ENCODE measurements at places on chromosomes 4 and X.

DNA sequence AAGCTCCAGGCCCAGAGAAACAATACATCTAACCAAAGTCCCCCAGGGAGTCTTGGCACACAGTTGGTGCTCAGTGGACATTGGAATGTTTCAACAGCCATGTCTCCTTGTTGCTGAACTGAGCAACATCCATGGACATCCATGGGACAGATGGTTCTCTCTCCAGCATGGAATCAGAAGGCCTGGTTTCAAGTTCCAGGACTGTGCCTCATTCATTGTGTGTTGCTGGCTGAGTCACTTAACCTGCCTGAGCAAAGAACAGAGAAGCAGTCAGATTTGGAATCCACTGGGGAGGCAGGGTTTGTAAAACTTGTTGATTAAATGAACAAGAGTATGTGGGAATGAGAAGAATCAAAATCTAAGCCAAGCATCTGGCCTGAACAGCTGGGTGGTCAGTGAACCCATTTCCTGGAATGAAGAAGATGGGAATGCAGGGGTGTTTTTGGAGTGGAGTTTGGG, 147.9 kb downstream of the CHIC2 start:
- DNase-seq: no peak

- DNase-seq: no peak
These were observed 190.8 kb downstream of the HTR2C start for GRCh38 chrX:114774691-114775090.

GRCh38 chr4:41430792-41431191, 107.2 kb upstream of the LIMCH1 start:
- DNase-seq: no peak

DNA sequence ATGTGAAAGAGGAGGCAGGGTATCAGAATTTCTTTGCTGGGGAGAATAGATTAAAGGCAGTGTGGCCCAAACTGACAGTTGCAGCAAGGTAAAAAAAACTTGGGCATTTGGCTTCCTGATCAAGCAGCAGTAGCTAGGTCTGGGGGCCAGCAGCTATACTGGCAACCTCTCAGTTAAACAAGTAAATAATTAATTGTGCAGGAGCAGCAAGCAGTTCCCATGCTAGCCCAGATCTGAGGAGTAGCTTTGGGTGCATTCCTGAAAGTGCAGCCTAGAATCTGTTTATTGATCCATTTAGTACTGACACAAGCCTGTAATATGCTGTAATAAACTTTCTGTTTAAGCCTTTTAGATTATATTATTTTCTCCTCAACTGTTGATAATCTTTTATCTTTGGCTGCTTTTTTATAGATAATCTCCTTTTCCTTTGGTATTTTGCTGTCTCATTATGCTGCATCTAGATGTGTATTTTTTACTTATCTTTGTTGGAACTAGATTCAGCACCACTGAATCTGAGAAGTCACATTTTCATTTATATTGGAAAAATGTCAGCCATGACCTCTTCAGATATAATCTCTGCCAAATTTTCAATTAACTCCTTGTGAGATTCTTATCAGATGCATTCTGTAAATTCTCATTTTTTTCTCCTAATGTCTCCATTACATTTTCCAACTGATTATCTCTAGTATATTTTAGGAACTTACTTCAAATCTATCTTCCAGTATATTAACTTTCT, 276.3 kb downstream of the STPG2 start:
- no peak for DNase-seq

GRCh38 chrX:43627147-43627546, 29.0 kb upstream of the MAOA start:
- DNase-seq: no peak

DNA sequence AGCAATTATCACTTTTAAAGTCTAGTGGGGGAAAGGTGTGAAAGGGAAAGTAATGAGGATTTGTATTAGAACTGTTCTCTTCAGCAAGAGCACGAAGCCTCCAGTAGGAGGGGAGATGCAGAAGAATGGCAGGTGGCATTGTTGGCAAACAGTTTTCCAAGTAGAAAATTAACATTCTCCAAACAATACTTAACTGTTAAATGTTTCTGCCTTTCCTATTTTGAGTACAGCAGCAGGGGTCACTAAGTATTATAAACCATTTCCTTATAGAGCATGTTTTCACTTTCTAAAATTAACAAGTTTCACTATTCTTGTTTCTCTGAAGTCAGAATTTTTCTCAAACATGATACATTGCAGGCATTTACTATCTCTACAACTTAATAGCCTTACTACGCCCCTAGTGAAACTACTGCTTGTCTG, 58.7 kb downstream of the LEF1 start:
- DNase-seq: no peak

- DNase-seq: no peak
These were observed 2320.6 kb upstream of the AGA start for GRCh38 chr4:179762840-179763239.

- DNase-seq: no peak
These were observed 384.6 kb downstream of the DTHD1 start for GRCh38 chr4:36665985-36666527.

- no peak for DNase-seq
These were observed 120.3 kb upstream of the KLHL4 start for GRCh38 chrX:87397103-87397886.

DNA sequence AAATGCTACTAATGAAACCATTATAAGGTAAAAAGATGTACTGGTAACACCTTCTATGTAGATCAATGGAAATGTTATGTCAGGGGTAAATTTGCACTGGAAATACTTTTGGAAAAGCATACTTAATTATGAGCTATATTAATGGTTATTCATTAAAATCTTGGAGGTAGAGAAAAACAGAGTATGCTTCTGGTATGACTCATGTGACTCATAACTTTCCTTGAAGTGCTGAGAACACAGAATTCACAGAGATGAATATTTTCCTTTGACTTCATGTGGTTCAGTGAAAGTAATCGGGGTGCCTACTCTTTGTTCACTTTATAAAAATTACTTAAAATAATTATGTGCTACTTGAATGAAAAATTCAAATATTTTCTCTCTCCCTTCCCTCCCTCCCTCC, 254.2 kb downstream of the KCTD8 start:
- DNase-seq: no peak

GRCh38 chr4:148530114-148530513, 87.9 kb upstream of the NR3C2 start:
- no peak for DNase-seq

- no peak for DNase-seq
These were observed 130.4 kb downstream of the LARP7 start for GRCh38 chr4:112767386-112767785.

- DNase-seq: no peak
These were observed 28.1 kb downstream of the KLHL8 start for GRCh38 chr4:87192145-87192919.

Measured in activated CD8-positive, alpha-beta memory T cell treated with anti-CD3 and anti-CD28 coated beads for 1 hour (primary cell).